ENCODE measurements at places on chromosomes 3 and 15.
A peak's percentile ranks its signal among the peaks of the same experiment; 100 is the strongest.

- no peak for DNase-seq
Observed at GRCh38 chr3:188128905-188129304, 25.1 kb upstream of the LPP start.

DNA sequence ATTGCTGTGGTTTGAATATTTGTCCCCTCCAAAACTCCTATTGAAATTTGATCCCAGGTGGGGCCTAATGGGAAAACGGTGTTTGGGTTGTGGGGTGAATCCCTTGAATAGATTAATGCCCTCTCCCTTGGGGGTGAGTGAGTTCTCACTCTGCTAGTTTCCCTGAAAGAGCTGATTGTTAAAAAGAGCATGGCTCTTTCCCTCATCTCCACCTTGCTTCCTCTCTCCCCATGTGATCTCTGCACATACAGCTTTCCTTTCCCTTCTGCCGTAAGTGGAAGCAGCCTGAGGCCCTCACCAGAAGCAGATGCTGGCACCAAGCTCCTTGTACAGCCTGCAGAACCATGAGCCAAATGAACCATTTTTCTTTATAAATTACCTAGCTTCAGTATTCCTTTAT, 394.9 kb upstream of the WNT5A start:
- DNase-seq, result no peak

- DNase-seq, result peak; percentile 12
Observed at GRCh38 chr15:73001840-73002239, 50.4 kb upstream of the NEO1 start.

DNA sequence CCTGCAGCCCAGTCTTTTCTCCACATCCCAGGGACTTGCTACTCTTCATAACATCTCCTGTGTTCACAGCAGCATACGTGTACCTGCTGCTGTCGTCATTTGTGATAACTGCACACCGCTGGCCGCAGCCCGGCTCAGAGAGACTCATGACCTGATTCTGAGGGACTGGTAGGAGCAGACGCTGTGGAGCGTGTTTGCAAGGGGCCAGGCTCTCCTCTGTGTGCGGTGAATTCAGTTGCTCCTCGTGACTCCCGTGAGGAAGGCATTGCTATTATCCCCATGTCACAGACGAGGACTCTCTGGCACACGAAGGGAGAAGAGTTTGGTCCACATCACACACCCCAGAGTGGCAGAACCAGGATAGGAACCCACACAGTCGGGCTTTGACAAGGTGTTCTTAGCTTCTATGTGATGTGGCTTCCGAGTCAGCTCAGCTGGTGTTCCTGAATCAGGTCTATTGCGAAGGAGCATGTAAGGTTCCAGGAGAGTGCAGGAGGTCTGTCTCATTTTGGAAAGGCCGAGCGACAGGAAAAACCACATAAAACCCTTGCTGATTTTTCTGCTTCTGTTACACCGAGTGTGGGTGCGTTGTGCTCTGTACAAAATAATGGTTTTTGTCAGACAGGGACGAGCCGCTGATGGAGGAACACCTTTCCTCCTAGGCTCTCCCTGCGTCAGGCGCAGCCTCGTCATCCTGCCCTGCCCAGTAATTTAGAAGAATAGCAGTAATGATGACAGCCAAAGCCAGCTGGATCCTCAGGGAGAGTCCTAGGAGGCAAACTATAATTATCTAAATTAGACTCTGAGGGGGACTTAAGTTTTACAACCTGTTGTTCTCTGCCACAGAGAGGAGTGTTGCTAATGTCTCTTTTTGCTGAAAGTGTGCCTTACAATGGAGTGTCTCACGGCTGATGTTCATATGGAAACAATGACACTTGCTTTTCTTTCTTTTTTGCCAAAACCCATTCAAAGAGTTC, 157.5 kb upstream of the RGMA start:
- no peak for DNase-seq

- DNase-seq, result no peak
Observed at GRCh38 chr3:98691897-98692296, 71.2 kb upstream of the ST3GAL6 start.

GRCh38 chr3:123147754-123148535, 53.8 kb upstream of the SEC22A start:
- DNase-seq, result no peak

DNA sequence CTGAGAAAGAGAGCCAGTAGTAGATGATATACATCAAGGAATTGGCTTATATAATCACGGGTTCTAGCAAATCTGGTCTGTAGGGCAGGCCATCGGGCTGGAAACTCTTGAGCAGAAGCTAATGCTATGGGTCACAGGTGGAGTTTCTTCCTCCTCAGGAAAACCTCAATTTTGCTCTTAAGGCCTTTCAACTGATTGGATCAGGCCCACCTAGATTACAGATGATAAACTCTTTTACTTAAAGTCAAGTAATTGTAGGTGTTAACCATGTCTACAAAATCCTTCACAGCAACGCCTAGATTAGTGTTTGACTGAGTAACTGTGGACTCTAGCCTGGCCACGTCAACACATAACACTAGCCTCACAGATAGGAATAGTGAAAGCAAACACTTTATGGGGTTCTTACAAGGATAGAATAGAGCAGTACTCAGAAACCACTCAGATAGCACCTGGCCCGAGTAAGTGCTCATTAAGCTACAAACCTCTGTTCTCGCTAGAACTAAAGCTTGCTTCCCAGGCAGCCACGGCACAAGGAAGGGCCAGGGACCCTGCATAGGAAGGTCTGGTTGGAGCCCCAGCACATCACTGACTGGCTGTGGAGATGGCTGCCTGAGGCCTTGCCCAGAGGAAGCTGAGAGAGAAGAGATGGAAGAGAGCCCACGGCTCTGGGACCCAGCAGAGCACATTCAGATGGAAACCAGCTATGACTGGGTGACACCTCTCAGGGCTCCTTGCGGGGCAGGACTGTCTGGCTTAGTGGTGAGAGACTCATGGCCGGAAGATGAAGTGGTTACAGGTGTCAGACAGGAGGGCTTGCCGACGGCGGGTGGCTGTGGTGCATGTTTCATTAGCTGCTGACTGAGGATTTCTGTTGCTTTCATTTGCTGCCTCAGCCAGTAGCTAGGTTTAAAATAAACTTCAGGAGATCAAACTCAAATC, 202.5 kb upstream of the TLE3 start:
- DNase-seq, result no peak

GRCh38 chr15:59020322-59020721, 32.9 kb downstream of the RNF111 start:
- DNase-seq, result no peak

DNA sequence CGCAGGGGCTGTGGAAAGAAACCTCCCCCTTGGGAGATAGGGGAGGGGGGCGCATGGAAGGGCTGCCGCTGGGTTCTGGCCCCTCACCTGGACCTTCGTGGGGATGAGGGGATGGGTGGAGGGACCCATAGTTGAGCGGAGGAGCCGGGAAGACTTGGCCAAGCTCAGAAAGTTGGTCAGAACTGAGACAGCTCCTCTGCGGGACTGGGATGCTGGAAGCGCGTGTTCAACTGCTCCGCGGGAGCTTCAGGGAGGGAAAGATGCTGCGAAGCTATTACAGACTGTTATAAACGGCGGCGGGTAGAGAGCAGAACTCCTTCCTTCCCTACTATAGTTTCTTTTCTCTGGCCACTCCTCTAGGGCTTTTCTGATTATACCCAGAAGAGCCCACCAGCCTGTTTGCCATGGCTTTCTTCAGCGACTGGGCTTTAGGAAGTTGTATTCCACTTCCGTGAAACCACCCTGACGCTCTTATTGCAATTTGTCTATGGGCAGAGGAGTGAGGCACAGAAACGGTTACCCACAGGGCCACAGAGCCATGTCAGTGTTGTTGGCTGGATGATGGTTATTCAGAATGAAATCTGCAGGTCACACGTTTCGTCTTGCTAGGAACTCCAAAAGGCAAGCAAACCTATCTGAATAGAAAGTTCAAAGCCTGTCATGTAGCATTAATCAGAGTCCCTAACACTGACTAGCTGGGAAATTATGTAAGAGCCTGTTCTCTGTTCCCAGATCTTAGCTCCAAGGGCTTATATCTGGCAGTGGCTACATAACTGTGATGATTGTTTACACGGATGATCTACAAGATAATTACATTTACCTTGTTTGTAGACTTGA, 1.1 kb downstream of the SYNPR start:
- peak; percentile 19 for DNase-seq

- DNase-seq, result no peak
Observed at GRCh38 chr3:88589138-88589537, 439.4 kb downstream of the C3orf38 start.

DNA sequence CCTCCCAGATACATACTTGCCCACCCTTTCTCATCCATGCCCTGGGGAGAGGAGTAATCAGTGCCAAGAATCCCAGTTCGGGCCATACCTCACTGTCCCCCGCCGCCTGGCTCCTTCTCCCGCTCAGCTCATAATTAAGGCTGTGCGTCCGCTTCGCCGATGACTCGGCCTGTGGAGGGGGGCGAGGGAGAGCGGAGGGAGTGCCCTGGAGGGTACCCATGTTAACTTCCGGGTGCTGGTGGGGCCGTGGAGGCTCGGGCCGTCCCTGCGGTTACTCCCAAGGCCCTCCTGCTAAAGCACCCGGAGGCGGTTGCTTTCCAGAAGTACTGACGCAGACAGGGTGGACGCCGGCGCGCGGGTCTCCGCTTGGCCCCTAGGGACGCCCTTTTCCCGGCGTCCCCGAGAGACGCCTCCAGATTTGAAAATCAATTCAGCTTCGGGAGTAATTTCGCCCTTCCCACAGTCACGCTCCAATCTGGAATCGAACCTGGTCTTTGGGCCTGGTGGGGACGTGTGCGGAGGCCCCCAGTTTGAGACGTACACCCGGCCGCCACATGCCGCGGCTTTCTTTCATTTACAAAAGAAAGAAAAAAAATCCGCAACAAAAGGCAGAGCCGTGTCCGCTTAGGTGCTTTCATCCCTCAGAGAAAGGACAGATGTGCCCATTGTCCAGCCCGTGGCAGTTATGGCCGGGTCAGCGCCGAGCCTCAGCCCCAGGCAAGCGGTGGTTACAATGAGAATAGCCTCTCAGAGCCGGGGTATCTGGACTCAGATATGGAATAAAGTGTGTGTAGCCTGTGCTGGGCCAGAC, 1.0 kb upstream of the ONECUT1 start:
- no peak for DNase-seq

DNA sequence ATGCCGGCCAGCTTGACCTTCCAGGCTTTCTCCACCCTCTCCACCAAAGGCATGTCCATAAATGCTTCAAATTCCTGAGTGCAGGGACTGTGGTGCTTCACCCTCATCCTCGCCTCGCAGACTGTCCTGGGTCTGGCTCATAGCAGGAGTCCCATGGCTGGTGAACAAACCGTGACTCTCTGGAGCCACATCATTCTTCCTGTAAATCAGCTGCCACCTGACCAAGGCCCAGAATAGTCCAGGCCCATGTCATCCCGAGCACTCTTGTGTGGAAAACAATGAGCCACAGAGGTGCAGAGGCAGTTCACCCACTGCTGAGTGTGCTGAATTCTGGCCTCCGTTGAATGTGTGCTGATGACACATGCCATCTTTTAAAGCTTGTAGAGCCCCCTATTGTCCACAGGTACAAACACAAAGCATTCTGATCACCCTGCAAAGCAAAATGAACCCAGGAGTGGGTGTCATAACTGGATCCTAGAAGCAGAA, 68.6 kb downstream of the ABHD5 start:
- peak; percentile 10 for DNase-seq

DNA sequence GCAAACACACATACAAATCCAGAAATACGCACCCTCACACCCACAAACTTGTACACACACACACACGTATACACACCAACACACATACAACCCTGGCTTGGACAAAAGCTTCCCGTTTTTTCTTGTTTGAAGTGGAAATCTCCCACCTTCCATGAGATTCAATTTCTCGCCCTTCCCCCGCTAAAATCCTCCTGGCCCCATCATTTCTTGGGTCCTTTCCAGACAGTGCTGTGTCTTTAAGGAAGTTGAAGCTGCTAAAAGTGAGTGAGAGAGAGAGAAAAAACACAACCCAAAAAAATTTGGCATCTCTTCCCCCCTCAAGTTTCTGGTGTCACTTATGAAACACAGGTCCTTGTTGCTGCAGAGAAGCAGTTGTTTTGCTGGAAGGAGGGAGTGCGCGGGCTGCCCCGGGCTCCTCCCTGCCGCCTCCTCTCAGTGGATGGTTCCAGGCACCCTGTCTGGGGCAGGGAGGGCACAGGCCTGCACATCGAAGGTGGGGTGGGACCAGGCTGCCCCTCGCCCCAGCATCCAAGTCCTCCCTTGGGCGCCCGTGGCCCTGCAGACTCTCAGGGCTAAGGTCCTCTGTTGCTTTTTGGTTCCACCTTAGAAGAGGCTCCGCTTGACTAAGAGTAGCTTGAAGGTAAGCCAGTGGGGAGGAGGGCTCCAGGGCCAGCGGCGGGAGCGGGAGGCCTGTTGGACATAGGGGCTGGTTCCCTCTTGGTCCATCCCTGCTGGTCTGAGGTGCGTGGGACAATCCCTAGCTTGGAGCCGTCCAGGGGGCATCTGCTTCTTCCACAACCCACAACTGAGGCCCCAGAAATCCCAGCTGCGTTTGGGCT, at the start of gene ISLR:
ISLR (plus strand) TSS at position 331 of the 839 bp plus-strand sequence. CDS start 1,149 bp downstream, outside the sequence.
- no peak for DNase-seq

DNA sequence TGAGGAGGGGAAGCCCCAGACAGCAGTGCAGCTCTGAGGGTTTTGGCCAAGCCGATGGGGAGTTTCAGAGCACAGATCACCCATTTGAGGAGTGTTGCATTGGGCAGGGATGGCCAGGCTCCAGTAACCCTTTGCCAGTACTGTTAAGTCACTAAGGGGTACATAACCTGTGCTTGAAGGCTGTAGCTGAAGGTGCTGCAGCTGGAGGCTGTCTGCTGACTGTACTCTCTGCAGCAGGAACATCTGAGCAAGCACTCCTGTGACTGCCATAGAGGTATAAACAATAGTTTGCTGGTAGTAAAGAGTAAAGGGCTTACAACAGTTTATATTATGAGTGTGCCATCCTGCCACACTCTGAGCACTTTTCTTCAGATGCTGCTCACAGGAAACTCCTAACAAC, 297.8 kb downstream of the EPHA3 start:
- no peak for DNase-seq

- no peak for DNase-seq
Observed at GRCh38 chr3:13644341-13645117, 95.6 kb downstream of the FBLN2 start.

DNA sequence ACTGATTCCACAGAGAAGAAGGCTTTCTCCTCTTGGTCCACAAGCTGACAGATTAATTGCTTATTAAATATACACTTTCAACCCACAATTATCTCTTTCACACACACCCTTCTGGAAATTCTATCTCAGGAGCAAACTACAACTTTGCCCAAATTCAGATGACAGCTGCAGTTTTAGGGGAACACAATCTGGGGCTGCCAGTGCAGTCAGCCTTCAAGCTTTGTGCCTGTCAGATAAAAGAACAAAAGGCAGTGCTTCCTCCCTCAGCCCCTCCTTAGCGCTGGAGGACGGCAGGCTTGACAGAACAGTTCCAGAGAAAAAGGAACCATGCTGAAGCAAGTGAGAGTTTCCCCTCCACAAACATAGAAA, 99.6 kb downstream of the TMCC1 start:
- DNase-seq, result no peak

GRCh38 chr3:77372634-77373346, 332.9 kb downstream of the ROBO2 start:
- peak; percentile 29 for DNase-seq

GRCh38 chr15:40590667-40591050, 3.4 kb upstream of the KNL1 start:
- DNase-seq, result no peak

All from NCI-H82 (cell line).